Stimulated activated CD8-positive, alpha-beta memory T cell treated with anti-CD3 and anti-CD28 coated beads, Interleukin-4, amount 100 ng/mL, for 1 hour (primary cell): ENCODE measurements at places on chromosomes 4 and X.

DNA sequence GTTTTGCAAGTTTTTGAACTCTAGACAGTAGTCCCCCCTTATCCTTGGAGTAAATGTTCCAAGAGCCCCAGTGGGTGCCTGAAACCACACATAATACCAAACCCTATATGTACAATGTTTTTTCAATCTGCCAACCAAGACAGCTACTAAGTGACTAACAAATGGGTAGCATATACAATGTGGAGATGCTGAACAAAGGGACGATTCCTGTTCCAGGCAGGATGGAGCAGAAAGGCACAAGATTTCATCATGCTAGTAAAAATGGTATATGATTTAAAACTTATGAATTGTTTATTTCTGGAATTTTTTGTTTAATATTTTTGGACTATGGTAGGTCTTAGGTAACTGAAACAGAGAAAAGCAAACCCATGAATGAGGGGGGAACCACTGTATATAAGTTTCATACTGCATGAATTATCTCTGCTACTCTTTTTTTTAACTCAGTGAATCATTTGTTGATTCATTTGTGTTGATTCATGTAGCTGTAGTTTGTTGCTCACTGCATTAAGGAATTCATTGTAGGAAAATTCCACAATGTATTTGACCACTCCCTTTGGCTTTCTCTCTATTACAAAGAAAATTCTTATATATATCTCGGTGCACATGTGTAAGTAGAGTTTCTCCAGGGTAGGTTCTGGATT lies 21.9 kb upstream of the ANXA3 start:
- DNase-seq, result no peak

DNA sequence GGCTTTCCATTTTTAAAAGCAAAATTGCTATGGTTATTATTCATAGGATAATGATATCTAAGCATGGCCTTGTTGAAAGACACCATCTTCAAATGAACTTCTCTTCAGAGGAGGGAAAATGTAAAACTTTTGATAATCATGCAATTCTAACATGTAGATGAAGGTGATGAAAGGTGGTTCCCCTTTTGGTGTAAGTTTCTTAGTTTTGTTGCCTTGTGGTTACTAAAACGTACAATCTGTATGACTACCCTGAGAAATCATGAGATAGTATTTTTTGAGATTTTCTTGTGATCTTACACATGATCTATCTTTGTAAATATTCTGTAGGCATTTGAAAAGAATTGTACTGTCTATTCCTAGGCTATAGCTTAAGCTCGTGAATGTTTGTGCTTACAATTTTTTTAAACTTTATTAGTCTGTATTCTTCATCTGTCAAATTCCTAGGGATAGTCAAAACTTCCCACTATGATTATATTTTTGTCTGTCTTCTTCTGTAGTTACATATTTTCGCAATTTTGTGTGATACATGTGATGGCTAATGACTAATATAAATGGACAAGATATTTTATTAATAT lies 47.5 kb downstream of the PTPN13 start:
- no peak for DNase-seq

DNA sequence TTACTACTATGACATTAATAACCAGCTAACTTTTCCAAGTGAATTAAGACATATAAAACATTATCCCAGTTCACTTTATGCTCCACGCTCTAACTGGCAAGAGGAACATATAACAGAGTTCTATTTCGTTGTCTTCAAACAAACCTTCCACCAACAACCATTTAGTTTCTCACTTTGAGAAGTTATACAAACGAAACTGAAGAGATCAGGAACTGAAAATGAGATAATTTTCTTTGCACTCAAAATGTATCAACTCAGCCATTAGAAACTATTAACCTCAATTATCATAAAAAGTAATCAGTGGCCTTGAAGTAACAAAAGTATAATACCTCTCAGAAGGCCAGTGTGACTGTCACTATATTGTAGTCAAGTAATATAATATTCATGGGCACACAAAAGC lies 70.1 kb downstream of the CHM start:
- no peak for DNase-seq

DNA sequence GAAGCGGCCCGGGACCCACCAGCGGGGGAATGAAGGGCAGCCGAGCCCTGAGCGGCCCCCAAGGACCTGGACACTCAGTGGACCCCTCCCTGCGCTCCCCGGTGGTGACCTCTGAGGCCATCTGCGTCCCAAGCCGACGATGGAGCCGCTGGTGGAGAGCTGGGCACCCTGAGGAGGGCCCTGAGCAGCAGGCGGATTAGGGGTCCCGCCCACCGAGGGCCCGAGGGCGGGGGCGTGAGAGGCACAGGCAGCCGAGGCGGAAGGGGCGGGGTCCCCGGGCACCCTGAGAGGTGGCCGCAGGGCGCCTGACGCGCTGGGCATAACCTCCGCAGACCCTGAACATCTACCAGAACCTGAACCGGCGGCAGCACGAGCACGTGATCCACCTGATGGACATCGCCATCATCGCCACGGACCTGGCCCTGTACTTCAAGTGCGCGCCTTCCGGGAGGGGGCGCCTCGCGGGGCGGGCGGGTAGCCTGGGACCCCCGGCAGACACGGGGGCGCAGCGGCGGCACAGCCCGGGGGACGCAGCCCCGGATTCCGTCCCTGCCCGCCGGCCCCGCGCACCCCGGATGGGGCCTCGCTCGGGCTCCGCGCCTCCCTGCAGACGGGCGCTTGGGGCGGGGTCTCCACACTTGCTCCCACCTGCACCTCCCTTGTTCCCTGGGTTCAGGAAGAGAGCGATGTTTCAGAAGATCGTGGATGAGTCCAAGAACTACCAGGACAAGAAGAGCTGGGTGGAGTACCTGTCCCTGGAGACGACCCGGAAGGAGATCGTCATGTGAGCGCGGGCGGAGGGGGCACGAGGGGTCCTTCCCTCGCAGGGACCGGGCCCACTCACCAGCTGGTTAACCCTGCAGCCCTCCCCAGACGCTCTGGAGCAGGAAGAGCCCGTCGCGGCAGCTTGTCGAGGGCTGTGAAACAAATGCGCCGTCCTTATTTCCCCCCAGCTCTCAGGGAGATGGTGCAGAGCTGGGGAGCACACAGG lies 10.3 kb downstream of the ATP5ME start:
- DNase-seq, result peak; percentile 50

- no peak for DNase-seq
Measured at GRCh38 chr4:36198068-36198808, 46.1 kb downstream of the ARAP2 start.

GRCh38 chr4:107837776-107838618 lies 13.3 kb downstream of the SGMS2 start:
- no peak for DNase-seq

GRCh38 chr4:151882072-151882803 lies 121.4 kb upstream of the GATB start:
- DNase-seq, result no peak

GRCh38 chrX:33831211-33831610 lies 300.9 kb downstream of the FAM47A start:
- DNase-seq, result no peak

DNA sequence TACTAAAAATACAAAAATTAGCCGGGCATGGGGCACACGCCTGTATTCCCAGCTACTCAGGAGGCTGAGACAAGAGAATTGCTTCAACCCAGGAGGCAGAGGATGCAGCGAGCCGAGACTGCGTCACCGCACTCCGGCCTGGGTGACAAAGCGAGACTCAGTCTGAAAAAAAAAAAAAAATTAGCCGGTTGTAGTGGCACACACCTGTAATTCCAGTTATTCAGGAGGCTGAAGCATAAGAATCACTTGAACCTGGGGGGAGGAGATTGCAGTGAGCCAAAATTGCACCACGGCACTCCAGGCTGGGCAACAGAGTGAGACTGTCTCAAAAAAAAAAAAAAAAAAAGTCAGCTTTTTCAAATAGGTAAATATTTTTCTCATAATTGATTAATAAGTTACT lies 71.9 kb downstream of the WDFY3 start:
- no peak for DNase-seq
